ENCODE measurements at places on chromosomes 3 and 15.
A peak's percentile ranks its signal among the peaks of the same experiment; 100 is the strongest.

DNA sequence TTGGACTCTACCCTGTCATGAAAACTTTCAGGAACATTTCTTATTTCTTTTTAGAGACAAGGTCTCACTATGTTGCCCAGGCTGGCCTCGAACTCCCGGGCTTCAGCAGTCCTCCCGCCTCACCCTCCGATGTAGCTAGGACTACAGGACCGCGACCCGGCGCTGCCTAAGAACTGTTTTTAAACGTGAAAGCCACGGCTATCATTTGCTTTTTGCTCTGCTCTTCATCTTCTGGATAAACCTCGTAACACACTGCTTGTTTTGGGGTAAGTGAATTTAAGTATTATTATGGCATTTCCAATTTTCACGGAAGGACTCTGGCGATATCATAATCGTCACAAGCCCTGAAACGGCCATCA lies 14.3 kb upstream of the CCNL1 start:
- DNase-seq, result peak; percentile 15

- DNase-seq, result peak; percentile 60
Observed at GRCh38 chr15:27438403-27439375, 467.7 kb downstream of the GABRG3 start.

GRCh38 chr3:191238321-191238817 lies 39.3 kb downstream of the OSTN start:
- peak; percentile 31 for DNase-seq

DNA sequence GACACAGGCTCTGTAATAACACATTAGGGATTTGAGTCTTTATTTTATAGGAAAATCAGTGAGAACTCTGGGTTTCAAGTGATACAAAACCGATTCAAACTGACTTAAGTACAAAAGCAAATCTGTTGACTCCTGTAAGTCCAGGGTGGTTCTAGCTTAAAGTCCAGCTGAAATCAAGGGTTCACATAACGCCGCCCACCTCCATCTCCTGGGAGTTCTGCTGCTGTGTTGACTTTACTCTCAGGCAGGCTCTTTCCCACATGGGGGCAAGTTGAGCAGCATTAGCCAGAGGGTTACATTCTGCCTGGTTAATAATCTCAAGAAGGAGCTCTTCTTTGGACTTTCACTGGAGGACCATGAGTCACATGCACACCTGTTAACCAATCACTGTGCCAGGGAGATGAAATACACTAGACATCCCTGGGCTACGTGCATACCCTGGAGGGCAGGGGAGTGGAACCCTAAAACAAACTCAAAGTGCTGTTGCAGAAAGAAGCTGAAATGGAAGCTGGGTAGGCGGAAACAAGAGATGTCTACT lies 9.7 kb upstream of the RNF7 start:
- no peak for DNase-seq

DNA sequence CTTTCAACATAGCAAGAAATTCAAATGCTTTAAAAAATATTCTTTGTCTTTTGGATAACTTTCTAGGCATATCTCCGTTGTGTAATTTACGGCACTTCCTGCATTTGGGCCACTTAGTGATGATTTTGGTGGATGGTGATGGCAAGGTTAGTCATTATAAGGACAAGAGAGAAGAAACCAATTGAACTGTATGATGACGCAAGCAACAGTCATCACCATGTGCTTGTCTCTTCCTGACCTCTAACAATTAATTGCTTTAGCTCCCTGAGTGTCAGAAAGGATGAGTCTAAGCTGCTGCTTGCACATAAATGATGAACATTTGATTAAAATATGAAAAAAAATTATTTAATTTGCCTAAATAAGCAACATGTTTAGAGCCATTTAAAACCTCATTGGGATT lies 11.3 kb upstream of the P2RY12 start:
- DNase-seq, result peak; percentile 62

DNA sequence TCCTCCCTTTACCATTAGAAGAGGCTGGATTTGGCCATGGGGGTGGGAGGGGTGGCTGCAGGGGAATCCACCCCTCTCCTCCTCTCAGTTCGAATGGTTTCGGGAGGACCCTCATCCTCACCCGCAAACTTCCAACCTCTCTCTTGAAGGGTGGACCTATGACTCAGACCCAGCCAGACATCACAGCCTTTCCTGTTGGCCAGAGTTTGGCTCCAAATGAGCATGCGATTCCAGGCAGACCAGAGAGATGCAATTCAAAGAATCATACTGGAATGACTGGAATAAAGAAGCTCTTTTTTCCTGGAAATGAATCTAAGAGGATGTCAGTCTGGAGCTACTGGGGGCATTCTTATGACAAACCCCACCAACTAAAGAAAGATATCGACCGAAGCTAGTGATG lies 516.7 kb upstream of the MDFIC2 start:
- peak; percentile 90 for DNase-seq

- peak; percentile 61 for DNase-seq
Observed at GRCh38 chr3:60728006-60728405, 523.2 kb downstream of the FHIT start.

GRCh38 chr3:11390411-11391131 lies 118.4 kb downstream of the ATG7 start:
- DNase-seq, result no peak

DNA sequence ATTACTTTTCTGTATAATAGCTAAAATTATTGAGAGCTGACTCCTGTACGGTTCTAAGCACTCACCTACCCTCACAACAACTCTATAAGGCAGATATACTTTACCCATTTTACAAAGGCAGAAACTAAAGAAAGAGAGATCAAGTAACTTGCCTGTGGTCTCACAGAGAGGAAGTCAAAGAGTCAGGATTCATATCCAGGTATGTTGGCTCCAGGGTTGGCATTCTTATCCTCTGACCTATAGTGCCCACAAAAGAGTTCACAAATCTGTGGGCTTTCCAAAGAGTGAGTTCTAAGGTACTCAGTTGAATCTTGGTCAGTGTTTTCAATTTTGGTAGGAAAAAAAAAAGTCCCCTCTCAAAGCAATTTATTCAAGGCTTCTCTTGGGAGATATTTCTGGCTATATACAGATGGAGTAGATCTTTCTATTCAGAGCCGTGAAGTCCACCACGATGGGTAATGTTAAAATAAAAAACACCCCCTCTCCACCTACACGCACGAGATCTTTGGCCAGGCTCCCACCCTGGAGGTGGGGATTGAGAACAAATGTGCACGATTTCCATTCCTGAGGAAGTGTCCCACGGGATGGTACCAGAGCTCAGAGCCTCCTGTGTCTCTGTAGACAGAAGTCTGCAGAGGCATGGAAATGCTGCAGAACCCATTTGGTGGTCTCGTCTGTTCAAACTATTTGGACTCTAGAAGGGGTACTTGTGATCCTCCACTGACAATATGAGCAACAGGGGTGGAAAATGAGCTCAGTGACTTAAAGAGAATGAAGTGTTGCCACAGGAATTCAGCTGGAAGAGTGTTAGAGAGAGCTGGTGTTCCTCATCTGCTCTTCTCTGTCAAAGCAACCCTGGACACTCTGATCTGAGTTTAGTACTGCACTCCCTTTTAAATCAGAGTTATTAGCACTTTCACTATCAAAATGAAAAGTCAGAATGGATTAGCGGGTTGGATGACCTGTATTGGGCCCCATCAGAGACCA lies 212.1 kb upstream of the EIF1B start:
- DNase-seq, result peak; percentile 30

GRCh38 chr3:47407896-47408838 lies 27.3 kb downstream of the PTPN23 start:
- no peak for DNase-seq

DNA sequence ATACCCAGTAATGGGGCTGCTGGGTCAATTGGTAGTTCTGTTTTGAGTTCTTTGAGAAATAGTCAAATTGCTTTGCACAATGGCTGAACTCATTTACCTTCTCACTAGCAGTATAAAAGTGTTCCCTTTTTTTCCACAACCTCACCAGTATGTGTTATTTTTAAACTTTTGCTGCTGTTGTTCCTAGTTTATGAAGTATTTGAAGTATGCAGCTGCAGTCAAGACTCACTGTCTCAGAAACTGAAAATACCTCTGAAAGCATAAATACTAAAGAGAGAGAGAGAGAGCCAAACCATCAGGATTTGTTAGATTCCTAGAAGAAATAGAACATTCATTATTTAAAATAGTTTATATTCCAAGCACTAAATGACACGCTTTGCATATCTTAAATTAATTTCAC lies 764.2 kb downstream of the NTRK3 start:
- DNase-seq, result peak; percentile 9

DNA sequence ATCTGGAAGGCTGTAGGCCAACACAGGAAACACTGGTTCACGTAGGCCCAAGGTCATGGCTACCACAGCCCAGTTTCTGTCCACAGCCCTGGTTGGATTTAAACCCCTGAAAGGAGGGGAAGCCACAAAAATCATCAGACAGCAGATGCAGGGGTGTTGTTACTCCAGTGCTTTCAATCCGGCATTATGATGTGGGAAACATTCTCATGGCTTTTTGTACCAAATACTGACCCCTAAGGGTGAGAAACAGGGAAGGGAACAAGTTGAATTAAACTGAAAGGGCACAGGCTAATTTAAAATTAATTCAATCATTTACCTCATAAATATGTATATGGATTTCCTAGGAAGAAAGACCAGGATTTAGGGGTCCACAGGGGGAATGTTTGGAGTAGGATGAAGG lies 375.6 kb downstream of the CTNNB1 start:
- no peak for DNase-seq

- DNase-seq, result no peak
Observed at GRCh38 chr3:67662733-67663132, 8.3 kb upstream of the SUCLG2 start.

DNA sequence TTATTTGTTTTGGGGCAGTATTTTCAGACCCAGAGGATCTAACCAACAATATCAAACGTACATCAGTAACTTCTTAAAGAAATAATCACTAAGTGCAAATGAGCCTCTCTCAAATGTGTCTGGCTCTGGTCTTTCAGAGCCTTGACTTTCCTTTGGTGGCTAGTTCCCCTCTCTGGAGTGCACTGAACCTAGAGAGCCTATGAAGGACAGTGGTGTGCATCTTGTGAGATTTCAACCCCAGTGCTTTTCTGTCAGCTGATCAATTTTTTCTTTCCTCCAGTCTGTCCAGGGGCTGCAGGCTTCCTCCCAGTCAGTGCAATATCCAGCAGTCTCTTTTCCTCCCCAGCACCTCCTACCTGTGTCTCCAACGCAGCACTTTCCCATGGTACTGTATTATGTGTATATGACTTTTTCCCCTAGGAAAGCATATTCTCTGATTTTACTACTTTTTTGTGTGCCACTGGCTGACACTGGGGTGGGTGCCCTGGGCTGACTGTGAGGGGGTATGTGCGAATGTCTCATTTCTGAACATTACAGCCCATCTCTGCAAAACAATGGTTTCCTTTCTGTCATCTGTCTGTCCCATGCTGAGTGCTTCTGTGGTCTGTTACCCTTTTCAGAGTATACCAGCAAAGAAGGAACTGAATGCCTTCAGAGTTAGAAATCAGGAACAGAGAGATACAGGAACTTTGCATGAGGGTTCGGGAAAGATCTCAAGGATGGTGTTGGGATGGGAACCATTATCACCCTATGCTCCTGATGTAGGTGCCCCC lies 98.8 kb downstream of the ARPP21 start:
- DNase-seq, result no peak

GRCh38 chr3:172321035-172321434 lies 127.2 kb downstream of the GHSR start:
- no peak for DNase-seq

- peak; percentile 21 for DNase-seq
Observed at GRCh38 chr3:63877737-63878393, 14.2 kb downstream of the ATXN7 start.

- DNase-seq, result peak; percentile 88
Observed at GRCh38 chr3:184506561-184506991, 55.0 kb upstream of the EPHB3 start.

DNA sequence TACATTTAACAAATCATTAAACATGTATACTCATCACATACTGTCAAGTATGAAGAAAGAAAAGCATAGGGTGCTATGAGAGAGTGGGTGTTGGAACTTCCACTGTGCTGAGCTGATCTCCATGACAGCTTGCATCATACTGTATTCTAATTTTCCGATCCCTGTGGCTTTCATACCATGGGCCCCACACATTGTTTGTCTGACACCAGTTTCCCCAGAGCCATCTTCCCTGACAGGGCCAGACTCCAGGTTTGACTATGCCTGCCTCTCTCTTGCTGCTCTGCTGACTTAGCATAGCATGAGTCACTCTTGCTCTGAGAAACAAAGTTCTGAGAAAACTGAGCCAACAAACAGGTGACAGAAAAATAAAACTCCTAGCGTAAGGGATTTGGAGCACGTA lies 37.0 kb upstream of the CASR start:
- no peak for DNase-seq

DNA sequence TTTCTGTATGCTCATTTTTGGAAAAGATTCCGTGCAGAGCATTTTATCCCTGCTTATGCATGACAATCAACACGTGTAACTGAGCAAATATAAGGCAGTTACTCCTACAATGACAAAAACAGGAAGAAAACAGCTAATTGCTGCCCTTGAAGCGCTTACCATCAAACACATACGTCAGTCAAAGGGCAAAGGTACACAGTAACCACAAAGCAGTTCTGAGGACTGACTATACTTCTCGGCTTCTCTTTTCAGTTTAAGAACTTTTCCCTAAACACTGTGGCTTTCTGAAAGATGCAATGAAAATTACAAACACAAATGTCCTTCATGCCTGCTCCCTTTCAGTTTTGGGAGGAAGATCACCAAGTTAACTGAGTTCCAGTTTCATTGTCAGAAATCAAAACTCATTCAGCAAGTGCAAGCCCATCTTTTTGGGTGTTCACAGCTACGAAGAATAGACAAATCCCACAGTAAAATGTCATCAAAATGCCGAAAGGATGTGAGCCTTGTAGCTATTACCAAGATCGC lies 602.8 kb downstream of the FOXP1 start:
- no peak for DNase-seq

- no peak for DNase-seq
Observed at GRCh38 chr3:30305021-30305420, 301.4 kb upstream of the TGFBR2 start.

GRCh38 chr3:59545374-59545773 lies 495.5 kb upstream of the CFAP20DC start:
- peak; percentile 22 for DNase-seq

- DNase-seq, result peak; percentile 49
Observed at GRCh38 chr3:87488765-87489164, 212.4 kb upstream of the POU1F1 start.

- DNase-seq, result no peak
Observed at GRCh38 chr3:50587373-50587772, 18.1 kb downstream of the HEMK1 start.

DNA sequence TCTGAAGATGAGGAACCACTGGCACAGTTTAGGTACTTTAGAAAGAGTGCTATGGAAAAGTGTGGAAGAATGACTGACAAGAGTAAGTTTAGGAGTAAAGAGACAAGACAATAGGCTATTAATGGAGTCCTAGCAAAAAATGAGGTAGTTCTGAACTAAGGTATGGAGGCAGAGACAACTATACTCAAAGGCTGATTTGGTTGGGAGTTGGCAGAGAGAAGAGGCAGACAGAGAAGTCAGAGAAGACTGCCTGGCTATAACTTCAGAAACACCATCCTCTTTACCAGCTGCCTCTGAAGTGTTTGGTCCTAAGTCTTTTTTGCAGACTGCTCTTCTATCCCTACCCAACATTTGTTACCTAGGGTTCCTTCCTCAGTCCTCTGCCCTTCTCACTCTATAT lies 19.2 kb downstream of the DYNC1LI1 start:
- DNase-seq, result no peak

- no peak for DNase-seq
Observed at GRCh38 chr3:116743062-116743461, 33.5 kb downstream of the TUSC7 start.
